ENCODE measurements at places on chromosomes 7 and 10. TPM values are rescaled to one million over a fixed set of nuclear protein-coding genes. Genes with fewer than 3 reads are reported as not detected.
A peak's percentile ranks its signal among the peaks of the same experiment; 100 is the strongest.

GRCh38 chr7:111829221-111829620, 266.9 kb upstream of the IMMP2L start:
- H3K27ac ChIP-seq, result no peak overlapping the region
- no peak for DNase-seq
- no peaks in the 10 kb centered on the region for H3K27me3 ChIP-seq
- no peak overlapping the region for H3K4me3 ChIP-seq
- peaks cover 12% of the 10 kb centered on the region for H3K36me3 ChIP-seq

GRCh38 chr10:1049425-1049958, 573 bp upstream of the IDI1 start:
- H3K4me3 ChIP-seq, result peak overlapping the region; percentile 89
- DNase-seq, result no peak
- peaks cover 3% of the 10 kb centered on the region for H3K36me3 ChIP-seq
- H3K27me3 ChIP-seq, result no peaks in the 10 kb centered on the region
- H3K4me1 ChIP-seq, result peaks cover 47% of the 10 kb centered on the region
- H3K27ac ChIP-seq, result peak overlapping the region; percentile 98

DNA sequence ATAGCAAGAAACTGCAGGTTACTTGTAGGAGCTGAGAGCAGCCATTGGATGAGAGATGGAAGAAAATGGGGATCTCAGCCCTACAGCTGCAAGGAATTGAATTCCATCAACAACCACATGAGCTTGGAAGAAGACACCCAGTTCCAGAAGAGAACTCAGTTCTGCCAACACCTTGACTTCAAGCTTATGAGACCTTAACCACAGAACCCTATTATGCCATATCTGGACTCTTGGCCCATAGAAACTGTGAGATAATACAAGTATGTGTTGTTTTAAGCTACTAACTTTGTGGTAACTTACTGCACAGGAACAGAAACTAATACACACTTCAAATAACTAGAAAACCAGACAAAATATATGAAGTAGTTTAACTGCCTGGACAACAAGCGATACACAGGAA, 212.4 kb upstream of the CACNA2D1 start:
- no peaks in the 10 kb centered on the region for H3K27me3 ChIP-seq
- H3K4me3 ChIP-seq, result no peak overlapping the region
- no peak for DNase-seq
- H3K27ac ChIP-seq, result no peak overlapping the region
- H3K36me3 ChIP-seq, result no peaks in the 10 kb centered on the region
- no peaks in the 10 kb centered on the region for H3K4me1 ChIP-seq

The RNF148 gene
- not detected for total RNA-seq

The COBL gene
- total RNA-seq, result 57.5 TPM

DNA sequence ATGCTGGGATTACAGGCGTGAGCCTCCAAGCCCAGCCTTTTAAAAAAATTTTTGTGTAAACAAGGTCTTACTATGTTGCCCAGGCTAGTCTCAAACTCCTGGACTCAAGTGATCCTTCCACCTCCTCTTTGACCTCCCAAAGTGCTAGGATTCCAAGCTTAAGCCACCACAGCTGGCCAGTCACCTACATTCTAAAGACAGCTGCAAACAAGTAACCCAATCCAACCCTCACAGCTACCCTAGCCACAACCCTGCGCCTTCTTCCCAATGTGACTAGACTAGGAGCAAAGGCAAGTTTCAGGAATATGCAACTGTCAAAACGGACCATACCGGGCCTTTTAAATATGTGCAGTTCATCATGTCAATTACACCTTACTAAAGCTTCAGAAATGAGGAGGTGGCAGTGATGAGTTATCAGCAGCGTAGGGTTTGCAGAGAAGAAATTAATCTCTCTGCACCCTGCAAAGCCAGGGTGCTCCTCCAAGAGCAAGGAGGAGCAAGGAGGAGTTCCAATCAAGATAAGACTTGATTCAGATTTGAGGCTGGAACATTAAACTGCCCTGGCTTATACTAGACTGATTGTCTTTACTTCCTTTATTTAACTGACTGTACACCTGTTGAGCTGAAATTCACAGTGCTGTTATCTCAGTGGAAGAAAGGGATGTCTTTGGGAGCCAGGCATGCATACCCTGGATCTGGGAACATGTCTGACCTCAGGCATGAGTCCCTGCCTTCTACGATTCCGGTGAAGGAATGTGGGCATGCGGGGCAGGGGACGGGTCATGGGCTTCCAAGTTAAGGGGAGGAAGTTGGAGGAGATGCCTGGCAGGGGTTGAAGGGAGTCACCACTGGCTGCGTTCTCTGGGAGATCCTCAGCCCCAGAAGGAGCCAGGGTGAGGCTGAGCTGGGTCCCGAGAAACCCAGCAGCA, 15.5 kb upstream of the TMEM120A start:
- H3K36me3 ChIP-seq, result no peaks in the 10 kb centered on the region
- H3K27ac ChIP-seq, result no peak overlapping the region
- H3K4me1 ChIP-seq, result peaks cover 22% of the 10 kb centered on the region
- DNase-seq, result no peak

DNA sequence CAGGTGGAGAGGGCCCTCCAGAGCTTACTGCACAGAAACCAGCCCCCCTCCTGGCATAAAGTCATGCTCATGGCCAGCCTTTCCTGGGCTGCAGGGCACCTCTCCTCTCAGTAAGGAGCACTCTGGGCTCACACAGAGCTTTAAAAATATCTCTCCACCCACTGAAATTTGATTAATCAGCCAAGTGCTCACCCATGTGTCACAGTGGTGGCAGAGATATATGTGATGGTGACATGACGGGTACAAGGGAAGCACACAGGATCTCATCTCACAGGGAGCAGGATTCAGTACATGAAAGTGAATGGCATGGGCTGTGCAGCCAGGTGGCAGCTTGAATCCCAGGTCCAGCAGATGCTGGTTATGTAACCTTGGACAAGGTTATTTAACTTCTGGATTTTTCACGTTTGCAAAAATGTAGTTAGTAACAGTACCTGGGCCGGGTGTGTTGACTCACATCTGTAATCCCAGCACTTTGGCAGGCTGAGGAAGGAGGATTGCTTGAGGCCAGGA, 144.8 kb downstream of the CALN1 start:
- no peak for DNase-seq
- no peaks in the 10 kb centered on the region for H3K27me3 ChIP-seq
- H3K27ac ChIP-seq, result no peak overlapping the region
- H3K4me3 ChIP-seq, result no peak overlapping the region
